Activated T-cell treated with anti-CD3 and anti-CD28 coated beads, Interleukin-2, amount 50 U/mL, for 72 hours (primary cell): ENCODE measurements at places on chromosomes 7 and 10. TPM values are rescaled to one million over a fixed set of nuclear protein-coding genes. Genes with fewer than 3 reads are reported as not detected.

- H3K4me3 ChIP-seq, result no peak overlapping the region
- no peaks in the 10 kb centered on the region for H3K36me3 ChIP-seq
- H3K27me3 ChIP-seq, result no peaks in the 10 kb centered on the region
- no peak for DNase-seq
These were observed 336.8 kb downstream of the PLXNA4 start for GRCh38 chr7:132239422-132239994.

- no peaks in the 10 kb centered on the region for H3K27me3 ChIP-seq
- DNase-seq, result no peak
- no peaks in the 10 kb centered on the region for H3K36me3 ChIP-seq
- no peaks in the 10 kb centered on the region for H3K4me1 ChIP-seq
- H3K27ac ChIP-seq, result no peak overlapping the region
These were observed 192.7 kb upstream of the LRGUK start for GRCh38 chr7:133934262-133934976.

- H3K27me3 ChIP-seq, result no peaks in the 10 kb centered on the region
- DNase-seq, result no peak
- H3K36me3 ChIP-seq, result no peaks in the 10 kb centered on the region
- no peak overlapping the region for H3K27ac ChIP-seq
- H3K4me1 ChIP-seq, result no peaks in the 10 kb centered on the region
These were observed 67.3 kb downstream of the XRCC2 start for GRCh38 chr7:152608656-152609055.

- H3K27me3 ChIP-seq, result no peaks in the 10 kb centered on the region
- DNase-seq, result no peak
- H3K36me3 ChIP-seq, result no peaks in the 10 kb centered on the region
- no peak overlapping the region for H3K4me3 ChIP-seq
- H3K4me1 ChIP-seq, result peaks cover 6% of the 10 kb centered on the region
These were observed 540.4 kb downstream of the CNTNAP2 start for GRCh38 chr7:146656988-146657387.

- peaks cover 12% of the 10 kb centered on the region for H3K27me3 ChIP-seq
- DNase-seq, result no peak
- peaks cover 13% of the 10 kb centered on the region for H3K4me1 ChIP-seq
- no peak overlapping the region for H3K4me3 ChIP-seq
These were observed 38.0 kb downstream of the SMKR1 start for GRCh38 chr7:129540340-129540739.

- peak overlapping the region; percentile 95 for H3K4me3 ChIP-seq
- H3K27ac ChIP-seq, result peak overlapping the region; percentile 97
- H3K4me1 ChIP-seq, result peaks cover 33% of the 10 kb centered on the region
- H3K36me3 ChIP-seq, result no peaks in the 10 kb centered on the region
These were observed 305.7 kb downstream of the TYW1 start for GRCh38 chr7:67302113-67303039.

DNA sequence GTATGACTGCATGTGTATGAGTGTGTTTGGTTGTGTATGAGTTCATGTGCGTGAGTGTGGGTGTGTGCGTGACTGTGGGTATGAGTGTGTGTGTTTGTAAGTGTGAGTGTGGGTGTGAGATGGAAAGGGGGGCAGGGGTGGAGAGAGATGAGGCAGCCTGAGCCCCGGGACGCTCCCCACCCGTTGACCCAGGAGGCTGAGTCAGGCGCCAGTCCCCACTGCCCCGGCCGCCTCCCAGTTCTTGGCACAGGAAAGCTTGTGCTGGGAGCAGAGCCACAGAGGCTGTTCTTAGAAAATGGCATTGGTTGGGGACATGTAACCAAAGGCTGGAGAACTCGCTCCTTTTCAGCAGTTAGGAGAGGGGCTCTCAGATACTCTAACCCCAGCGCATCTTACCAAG, 27.8 kb upstream of the NUB1 start:
- H3K4me1 ChIP-seq, result peaks cover 13% of the 10 kb centered on the region
- H3K36me3 ChIP-seq, result peaks cover 6% of the 10 kb centered on the region
- no peak overlapping the region for H3K27ac ChIP-seq
- no peak overlapping the region for H3K4me3 ChIP-seq
- H3K27me3 ChIP-seq, result no peaks in the 10 kb centered on the region

DNA sequence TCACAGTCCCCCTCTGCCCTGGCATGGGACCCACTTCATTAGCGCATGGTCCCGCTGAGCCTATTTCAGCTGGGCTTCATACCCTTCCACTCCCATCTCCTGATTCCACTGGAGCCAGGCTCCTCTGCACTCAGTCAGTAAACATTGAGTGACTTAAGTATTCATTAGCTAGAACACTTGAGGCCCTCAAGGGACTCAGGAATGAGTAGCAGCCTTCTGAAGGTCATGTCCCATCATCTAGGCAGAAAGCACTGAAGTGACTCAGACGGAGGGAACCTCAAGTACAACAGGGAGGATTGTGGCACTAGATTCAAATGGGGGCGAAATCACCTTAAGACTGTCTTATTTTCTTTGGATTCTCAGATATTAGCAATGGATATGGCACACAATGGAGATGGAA, 186.6 kb upstream of the INHBA start:
- H3K27ac ChIP-seq, result no peak overlapping the region
- DNase-seq, result no peak
- H3K36me3 ChIP-seq, result peaks cover 3% of the 10 kb centered on the region

GRCh38 chr7:40535678-40536077, 400.9 kb downstream of the SUGCT start:
- H3K27ac ChIP-seq, result no peak overlapping the region
- H3K4me3 ChIP-seq, result no peak overlapping the region
- no peaks in the 10 kb centered on the region for H3K36me3 ChIP-seq

- no peaks in the 10 kb centered on the region for H3K27me3 ChIP-seq
- H3K36me3 ChIP-seq, result peaks cover 10% of the 10 kb centered on the region
- H3K4me1 ChIP-seq, result peaks cover 19% of the 10 kb centered on the region
- H3K4me3 ChIP-seq, result no peak overlapping the region
- H3K27ac ChIP-seq, result no peak overlapping the region
These were observed 11.4 kb downstream of the BUB3 start for GRCh38 chr10:123165445-123166072.

GRCh38 chr7:144907577-144907976, 71.7 kb upstream of the TPK1 start:
- DNase-seq, result no peak
- peaks cover 8% of the 10 kb centered on the region for H3K4me1 ChIP-seq
- H3K36me3 ChIP-seq, result no peaks in the 10 kb centered on the region

DNA sequence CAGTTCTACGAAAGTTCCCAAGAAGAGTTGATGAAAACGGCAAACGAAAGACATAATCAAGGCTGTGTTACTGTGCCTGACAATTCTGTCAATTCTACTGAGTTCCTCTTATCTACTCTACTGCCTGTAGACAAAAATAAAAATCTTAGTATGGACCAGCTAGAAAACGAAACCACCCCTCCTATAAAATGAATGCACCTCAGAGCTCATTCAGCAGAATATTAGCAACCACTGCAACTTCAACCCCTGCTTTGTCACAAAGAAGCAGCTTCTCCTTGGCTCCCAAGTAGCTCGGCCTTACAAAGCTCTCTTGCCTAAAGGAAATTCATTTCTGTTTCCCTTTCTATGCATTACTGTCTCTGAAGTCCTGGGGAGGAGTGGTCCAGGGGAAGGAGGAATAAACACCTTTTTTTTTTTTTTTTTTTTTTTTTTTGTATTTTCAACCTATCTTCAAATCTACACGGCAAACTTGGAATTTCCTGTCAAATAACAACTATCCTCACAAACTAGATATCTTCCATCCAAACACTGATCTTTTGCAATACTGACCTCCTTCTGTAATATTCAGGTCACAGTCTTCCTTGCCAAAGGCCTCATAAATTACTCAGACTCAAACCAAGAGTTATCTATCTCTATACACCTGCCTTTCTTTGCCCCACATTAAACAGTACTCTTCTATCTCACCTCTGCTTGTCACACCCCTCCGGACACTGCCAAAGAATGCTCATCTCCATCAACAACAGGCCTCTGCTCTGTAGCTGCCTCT, 74.3 kb downstream of the GLI3 start:
- no peak overlapping the region for H3K4me3 ChIP-seq
- no peaks in the 10 kb centered on the region for H3K4me1 ChIP-seq
- no peaks in the 10 kb centered on the region for H3K27me3 ChIP-seq
- no peak for DNase-seq
- H3K36me3 ChIP-seq, result no peaks in the 10 kb centered on the region

DNA sequence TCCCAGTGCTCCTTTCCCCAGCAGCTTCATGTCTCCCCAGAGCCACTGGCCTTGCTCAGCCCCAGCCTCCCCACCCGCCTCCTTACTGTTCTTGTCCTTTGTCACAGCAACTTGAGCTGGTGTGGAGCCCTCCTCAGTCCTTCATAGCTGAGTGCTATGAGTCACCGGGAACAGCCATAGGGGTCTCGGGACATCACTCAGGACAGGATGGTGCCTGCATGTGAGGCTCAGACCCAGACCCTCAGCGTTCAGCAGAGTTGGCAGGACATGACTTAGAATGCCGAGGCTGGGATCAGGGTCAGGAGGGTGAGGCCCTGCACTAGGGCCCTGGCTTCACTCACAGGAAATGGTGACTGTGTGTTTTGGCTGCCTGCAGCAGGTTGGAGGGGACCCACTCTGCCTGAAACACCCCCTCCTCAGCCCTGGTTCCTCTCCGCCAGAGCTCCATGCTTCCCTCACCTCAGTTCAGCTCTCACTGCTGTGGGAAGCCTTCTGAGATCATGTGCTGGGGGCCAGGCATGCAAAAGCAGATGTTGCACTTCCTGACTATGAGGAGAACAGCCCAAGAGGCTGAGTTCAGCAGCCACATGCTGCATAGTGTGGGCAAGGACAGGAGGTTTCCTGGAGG, 40.7 kb upstream of the GJD4 start:
- no peak overlapping the region for H3K4me3 ChIP-seq
- DNase-seq, result no peak
- no peaks in the 10 kb centered on the region for H3K27me3 ChIP-seq
- H3K4me1 ChIP-seq, result no peaks in the 10 kb centered on the region
- H3K36me3 ChIP-seq, result peaks cover 6% of the 10 kb centered on the region

DNA sequence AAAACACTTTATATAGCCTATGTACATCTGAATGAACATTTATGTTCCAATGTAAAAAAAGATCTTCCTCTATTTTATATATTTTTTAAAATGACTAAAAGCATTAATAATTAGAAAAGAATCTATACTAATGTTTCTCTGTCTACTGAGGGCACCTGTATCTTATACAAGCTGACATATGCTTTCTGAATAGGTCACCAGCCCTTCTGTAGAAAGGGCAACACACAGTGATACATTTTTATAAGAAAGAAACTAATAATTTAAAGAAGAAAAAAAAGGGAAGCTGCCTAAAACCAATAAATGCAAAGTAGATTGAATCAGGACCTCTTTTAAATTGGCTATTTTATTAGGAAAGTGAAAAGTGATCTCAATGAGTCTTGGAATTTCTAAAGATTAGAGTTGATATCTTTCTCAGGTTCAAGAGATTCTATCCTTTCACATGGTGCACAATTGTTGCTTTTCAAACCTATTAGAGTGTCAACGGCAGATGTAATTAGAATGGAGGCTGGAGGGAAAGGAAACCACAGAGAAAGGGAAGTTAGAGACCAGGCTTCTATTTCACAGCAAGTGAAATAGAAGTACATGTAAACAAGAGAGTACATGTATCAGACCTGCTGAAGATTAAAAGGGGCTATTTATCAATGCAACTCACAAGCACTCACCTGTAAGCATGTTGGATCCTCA, 6.3 kb downstream of the MTPN start:
- no peak for DNase-seq
- H3K4me1 ChIP-seq, result peaks cover 79% of the 10 kb centered on the region
- no peak overlapping the region for H3K27ac ChIP-seq
- H3K27me3 ChIP-seq, result no peaks in the 10 kb centered on the region
- no peak overlapping the region for H3K4me3 ChIP-seq

PRSS37 gene
- not detected for total RNA-seq

SKIDA1 gene
- total RNA-seq, result 0.41 TPM

GNGT1 gene
- total RNA-seq, result not detected

TSPAN15 gene
- total RNA-seq, result 1.8 TPM

PPP1R17 gene
- total RNA-seq, result not detected

EGR2 gene
- total RNA-seq, result 76.7 TPM

COL28A1 gene
- total RNA-seq, result 0.29 TPM

MKLN1 gene
- 49.6 TPM for total RNA-seq

OPN4 gene
- not detected for total RNA-seq

PLAU gene
- total RNA-seq, result 0.44 TPM

SPDYE1 gene
- not detected for total RNA-seq

FHIP2A gene
- 25.6 TPM for total RNA-seq
